GM13976 (cell line): ENCODE measurements at places on chromosomes 1 and 21.

GRCh38 chr1:209534496-209535250 is 48.8 kb upstream of the CAMK1G start:
- no peak for DNase-seq

DNA sequence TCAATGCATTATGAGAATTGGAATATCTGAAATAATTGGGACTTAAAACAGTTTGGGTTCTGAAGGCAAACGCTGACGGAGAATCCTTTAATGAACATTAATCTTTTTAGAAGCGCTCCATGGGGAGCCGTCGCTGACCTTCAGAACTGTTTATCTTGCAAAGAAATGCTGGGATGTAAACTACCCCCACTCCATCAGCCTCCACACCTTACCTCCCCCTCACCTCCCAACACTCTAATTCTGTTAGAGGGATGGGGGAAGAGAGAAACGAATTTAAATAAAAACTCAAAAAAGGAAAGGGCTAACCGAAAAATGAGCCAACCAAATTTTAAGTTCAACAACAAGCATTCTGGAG is 44.1 kb upstream of the DNAJC6 start:
- DNase-seq, result no peak

GRCh38 chr1:227242811-227243682 is 75.2 kb downstream of the CDC42BPA start:
- no peak for DNase-seq

DNA sequence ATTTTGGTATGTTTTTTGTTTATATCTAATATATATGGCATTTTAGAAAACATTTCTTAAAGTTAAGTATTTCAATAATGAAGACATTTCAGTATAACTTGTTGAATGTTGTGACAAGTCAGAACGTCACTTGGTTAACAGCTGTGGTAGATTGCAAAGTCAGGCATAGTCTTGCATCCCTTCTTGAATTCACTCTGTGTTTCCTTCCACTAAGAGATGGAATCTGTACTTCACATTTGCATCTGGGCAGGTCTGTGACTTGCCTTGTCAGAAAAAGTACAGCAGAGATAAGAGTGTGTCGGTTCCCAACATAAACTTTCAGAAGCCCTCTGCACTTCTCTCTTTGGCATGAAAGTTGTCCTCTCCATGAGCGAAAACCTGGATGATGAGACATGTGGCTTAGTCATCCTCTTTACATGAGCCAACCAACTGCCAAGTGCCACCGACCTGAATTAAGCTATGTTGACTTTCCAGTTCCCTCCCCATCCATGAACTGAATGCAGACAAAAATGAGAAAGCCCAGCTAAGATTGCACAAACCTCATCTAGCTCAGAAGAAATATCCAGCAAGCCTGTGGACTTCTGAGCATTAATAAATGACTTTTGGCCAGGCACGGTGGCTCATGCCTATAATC is 1730.2 kb downstream of the MRPL39 start:
- DNase-seq, result no peak

- DNase-seq, result no peak
These were observed 52.0 kb downstream of the ECE1 start for GRCh38 chr1:21238141-21238800.

DNA sequence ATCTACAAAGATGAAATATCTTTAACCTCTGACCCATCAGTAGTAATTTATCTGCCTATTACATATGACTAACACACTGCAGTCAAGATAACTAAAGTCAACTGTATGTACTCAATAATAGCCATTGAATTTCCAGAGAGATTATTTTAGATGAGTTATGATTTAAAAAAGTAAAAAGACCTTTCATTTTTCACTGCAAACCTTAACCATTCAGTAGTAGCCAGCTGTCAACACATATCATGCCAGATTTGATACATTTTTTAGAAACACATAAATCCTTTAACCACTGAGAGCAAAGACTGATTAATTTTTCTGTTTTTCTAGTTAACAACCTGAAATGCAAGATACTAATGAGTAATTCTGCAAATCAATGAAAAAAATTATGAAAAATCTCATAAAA is 31.0 kb downstream of the PALMD start:
- DNase-seq, result no peak

- peak; percentile 68 for DNase-seq
These were observed 53.6 kb upstream of the ASB17 start for GRCh38 chr1:75985827-75986226.

GRCh38 chr1:13628711-13629110 is 45.1 kb downstream of the PDPN start:
- no peak for DNase-seq

DNA sequence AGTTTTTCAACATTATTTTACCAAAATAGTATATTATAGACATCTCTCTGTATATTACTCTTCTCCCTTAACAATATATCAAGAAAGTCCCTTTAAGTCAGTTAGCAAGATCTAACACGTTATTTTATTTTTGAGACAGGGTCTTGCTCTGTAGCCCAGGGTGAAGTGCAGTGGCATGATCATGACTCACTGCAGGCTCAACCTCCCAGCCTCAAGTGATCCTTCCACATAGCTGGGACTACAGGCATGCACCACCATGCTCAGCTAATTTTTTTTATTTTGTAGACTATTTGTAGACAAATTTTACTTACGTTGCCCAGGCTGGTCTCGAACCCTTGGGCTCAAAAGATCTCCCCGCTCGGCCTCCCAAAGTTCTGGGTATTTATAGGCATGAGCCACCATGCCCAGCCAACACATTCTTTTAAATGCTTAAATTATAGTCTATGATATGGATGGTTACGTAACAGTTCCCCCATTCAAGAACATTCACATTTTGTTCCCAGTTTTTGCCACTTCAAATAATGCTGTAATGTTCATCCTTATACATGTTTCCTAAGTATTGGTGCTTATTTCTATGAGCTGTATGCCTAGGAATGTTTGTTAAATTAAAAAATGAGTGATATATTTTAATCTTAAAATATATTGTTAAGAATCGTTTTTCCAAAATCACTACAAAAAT is 70.4 kb downstream of the TUT4 start:
- no peak for DNase-seq

- DNase-seq, result no peak
These were observed 103.8 kb downstream of the RUNX1 start for GRCh38 chr21:34945288-34945687.

GRCh38 chr21:33261635-33262034 is 4.5 kb upstream of the IL10RB start:
- no peak for DNase-seq

DNA sequence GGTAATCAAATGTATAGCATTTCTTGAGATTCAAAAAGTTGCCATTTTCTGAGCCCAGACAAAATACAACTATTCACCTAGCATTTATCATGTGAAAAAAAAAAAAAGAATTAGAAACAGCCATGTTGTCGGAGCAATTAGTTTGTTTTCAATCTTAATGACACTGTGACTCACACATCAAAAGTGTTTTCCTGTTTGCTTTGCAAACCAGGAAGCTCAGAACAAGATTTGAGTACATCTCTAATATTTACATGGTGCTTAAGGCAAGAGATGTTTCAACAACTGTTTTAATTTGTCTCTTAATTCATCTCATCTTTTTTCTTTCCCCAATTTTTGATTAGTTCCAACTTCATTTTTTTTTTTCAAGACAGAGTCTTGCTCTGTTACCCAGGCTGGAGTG is 62.5 kb upstream of the CAPZB start:
- DNase-seq, result no peak

GRCh38 chr1:8040586-8040985 is 14.5 kb upstream of the ERRFI1 start:
- DNase-seq, result no peak

DNA sequence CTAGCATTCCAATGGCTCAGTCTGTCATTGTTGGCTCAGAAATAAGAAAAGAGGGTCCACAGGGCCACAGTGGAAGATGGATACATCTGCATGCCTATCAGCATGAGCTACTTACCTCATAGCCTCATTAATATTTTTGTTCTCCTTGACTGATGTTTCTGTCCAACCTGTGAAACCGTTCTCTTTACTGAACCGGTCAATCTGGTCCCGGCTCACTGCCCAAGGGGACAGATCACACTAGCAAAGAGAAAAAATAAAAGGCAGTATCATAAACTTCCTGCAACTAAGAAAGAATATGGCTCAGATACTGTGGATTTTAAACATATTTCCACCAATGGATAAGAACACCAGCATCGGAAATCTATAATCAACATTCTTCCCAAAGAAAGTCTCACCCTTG is 4.7 kb downstream of the RAB29 start:
- DNase-seq, result no peak

DNA sequence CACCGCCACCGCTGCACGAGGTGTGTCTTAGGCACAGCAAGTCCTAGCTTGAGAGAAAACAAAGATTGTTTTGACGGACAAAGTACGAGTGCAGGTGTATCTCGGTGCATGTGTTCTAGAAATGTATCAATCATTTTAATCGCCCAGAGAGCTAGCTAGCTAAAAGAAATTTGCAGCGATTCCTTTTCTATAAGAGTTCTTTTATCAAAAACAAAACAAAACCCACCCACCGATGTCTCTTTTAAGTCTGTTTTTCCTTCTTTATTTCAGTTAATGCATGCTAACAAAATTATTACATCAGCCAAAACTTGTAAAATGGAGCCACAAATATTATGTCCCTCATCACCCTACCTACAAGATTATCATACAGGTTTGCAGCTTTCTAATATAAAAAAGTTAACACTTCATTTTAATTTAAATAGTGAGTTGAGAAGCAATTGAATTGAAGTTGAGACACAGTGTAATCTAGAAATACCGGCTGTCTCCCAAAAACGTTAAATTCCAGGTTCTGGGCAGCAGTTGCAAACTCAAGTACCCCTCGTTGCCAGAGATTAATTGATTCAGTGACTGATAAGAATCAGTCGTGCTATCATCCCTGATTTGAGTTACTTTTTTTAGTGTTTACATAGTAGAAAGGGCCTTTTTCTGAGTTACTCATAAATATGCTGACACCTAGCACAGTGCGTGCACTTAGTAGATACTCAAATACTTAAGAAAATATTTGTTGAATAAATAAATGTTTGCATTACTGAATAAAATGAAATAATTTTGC is 1.5 kb upstream of the SYDE2 start:
- DNase-seq, result no peak

- no peak for DNase-seq
These were observed 40.9 kb downstream of the FASLG start for GRCh38 chr1:172699695-172700227.

- DNase-seq, result no peak
These were observed 52.5 kb downstream of the MRPL37 start for GRCh38 chr1:54252371-54252936.

DNA sequence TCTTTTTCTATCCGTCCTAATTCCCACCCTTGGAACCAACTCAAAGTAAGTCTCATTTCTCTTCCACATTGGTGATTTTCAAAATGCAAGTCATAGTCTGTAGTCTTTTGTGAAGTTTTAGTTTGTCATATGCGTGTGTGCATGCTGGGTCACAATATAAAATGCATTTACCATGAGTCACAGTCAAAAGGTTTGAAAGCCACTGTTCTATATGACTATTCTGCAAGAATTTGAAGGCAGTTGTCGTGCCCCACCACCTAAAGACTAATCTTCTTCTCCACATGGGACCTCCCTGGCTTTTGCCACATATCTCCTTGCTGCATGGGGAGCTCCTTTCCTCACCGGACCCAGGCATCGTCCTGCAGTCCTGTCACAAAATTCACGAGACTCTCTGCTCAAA is 1.6 kb downstream of the STPG1 start:
- no peak for DNase-seq

DNA sequence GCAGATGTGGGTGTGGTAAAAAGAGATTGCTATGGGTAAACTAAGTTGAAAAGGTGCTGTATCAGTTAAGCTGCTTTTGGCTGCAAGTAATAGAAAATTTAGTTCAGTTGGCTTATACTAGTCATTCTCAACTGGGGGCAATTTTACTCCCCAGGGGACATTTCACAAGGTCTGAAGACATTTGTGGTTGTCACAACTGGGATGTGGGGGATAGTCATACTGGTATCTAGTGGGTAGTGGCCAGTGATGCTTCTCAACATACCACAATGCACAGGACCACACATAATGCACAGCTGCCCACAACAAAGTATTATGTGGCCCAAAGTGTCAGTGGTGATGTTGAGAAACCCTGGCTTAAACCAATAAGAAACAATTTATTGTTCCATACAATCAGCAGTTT is 31.4 kb downstream of the SERTAD4 start:
- no peak for DNase-seq

- DNase-seq, result no peak
These were observed 1.5 kb upstream of the HMGN1 start for GRCh38 chr21:39350094-39351005.

DNA sequence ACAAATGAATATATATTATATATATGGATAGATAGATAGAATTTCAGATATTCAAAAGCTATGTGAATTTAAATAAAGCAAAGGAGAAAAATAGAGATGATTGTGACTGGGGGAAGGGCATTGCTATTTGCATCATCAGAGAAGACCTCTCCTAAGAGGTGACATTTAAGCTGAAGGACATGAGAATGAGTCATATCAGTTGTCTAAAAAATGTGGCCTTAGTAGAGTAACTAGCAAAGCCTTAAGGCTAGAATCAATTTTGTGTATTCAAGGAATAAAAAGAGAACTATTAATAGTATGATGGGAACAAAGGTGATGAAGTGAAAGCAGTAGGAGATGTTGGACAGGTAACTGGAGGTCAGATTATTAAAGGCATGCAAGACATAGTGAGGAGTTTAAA is 34.8 kb upstream of the SLC35F3 start:
- no peak for DNase-seq

DNA sequence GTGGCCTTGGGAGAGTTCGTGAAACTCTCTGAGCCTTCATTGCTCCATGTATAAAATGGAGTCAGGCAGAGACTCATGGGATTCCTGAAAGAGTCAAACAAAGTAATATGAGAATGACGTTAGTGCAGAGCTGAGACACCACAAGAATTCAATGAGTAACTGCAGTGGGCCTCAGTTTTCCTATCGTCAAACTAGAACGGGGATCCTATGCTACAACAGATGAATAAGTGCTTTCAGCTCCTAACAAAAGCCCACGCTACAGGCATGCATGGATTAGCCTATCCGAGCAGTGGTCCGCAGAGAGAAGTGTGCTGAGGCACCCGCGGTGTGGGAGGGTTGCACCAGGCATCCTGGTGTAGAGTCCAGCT is 124.7 kb downstream of the SYF2 start:
- no peak for DNase-seq

DNA sequence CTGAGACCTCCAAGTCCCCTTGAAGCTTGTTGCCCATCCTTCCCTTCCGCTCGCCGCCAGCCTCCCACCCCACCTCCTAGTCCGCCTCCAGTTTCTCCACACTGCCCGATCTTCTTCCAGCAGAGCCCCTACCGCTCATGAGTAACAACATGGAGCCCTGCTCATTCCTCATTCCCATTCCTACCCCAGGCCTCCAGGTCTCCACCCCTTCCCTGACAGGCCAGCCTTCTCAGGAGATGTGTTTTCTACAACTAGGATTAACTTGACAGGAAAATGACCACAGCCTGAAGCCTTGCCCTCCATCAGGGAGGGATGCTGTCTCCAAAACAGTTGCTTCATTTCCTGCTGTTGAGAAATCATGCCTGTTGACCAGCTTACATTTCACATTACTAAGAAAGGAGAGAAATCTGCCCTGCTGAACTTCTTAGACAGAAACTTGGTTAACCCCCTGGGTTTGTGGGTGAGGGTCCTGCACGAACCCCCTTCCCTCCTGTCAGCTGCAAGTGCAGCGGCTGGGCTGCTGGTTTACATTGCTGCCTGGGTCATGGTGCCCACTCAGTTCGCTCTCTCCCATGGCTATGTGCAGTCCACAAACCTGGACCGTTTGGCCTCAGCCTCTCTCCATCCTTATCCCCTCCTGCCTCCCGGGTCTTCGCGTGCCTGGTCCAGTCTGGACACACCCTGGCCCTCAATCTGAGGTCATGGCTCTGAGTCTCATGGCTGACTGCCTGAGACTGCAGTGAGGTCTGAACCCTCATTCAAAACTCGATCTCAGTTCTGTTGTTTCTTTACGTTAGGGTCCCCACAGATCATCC is 16.1 kb upstream of the CHI3L1 start:
- DNase-seq, result no peak

- DNase-seq, result no peak
These were observed 25.6 kb downstream of the PHACTR4 start for GRCh38 chr1:28395181-28395580.
